ENCODE measurements at places on chromosomes 13 and 19. TPM values are rescaled to one million over a fixed set of nuclear protein-coding genes. Genes with fewer than 3 reads are reported as not detected.

Gene CCDC70
- total RNA-seq: not detected

- no peak for DNase-seq
These were observed 12.4 kb downstream of the PRR36 start for GRCh38 chr19:7861619-7862412.

DNA sequence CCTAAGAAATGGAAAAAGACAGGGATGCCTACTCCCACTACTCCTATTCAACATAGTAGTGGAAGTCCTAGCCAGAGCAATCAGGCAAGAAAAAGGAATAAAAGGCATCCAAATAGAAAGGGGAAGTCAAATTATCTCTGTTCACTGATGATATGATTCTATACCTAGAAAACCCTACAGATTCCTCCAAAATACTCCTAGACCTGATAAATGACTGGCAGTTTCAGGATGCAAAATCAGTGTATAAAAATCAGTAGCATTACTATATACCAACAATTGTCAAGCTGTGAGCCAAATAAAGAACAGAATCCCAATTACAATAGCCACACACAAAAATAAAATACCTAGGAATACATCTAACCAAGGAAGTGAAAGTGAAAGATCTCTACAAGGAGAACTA is 1.3 kb upstream of the GPR42 start:
- no peak for DNase-seq

Gene KLK2
- not detected for total RNA-seq

DNA sequence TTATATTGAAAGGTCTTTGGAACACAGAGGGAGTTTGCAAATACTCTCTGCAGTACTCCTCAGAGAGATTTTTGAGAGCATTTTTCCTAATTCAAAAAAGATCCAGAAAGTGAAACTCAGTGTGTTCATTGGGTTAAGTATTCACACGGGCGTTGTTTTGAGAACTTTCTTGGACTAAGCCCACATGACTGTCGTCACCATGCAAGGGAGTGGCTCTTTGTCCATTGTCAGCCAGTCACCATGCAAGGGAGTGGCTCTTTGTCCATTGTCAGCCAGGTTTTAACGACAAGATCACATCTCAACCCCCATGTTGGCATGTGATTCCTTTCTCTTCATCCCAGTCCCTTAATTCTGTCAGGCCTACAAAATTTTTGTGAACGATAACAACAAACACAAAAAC is 81.2 kb upstream of the STK24 start:
- no peak for DNase-seq

Gene RFX2
- 16.1 TPM for total RNA-seq

DNA sequence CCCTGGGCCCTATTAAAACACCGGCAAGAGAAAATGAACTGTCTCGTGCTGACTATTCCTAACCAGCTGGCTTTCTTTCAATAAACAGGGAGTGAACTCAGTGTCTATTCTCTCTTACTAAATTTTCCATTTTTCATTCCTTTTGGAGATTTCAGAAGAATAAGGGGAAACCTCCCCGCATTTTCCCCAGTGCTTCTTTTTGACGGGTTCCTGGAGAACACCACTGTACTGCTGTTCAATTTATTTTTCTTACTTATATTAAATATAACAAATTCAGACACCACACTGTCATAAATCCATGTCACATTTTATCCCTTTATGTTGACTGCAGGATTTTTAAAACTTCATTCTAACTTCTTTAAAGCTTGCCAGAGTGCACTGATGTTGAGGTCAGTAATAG is 75.8 kb downstream of the DCLK1 start:
- DNase-seq: no peak

Gene RFPL4A
- total RNA-seq: not detected

DNA sequence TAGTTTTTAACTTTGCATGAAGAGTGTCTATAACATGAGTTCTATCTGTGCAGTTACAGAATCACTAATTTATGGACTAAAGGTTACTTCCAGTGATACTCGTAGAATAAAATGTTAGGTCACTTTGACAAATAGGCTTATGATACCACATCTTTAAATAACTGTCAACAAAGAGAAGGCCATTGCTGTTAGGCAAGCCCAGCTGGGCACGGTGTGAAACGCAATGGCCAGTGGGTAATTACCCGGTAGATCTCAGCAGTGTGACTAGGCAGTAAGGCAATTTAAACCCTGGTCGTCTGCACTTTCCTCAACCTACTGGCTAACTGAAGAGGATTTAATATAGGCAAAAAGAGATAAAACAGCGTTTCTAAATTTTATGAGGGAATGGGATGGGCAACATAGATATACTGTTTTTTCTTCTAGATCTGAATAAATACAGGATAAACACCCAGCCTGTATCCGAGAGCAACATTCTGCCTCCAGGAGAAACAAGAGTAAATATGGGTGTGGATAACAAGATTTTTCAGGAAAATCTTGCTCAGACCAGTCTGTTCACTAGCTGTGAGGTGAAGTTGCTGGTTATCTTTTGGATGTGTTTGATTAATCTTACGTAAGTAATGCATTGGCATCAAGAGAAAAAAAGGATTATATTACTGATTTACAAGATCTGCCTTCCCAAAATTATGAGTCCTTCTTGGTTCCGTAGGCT is 631.3 kb downstream of the EFNB2 start:
- DNase-seq: no peak

- DNase-seq: no peak
These were observed 133.3 kb downstream of the RGCC start for GRCh38 chr13:41590643-41591042.

Gene MCEMP1
- not detected for total RNA-seq

Gene LMTK3
- not detected for total RNA-seq

Gene TBXA2R
- total RNA-seq: 2.9 TPM

GRCh38 chr13:110030394-110030928 is 244.1 kb upstream of the IRS2 start:
- no peak for DNase-seq

DNA sequence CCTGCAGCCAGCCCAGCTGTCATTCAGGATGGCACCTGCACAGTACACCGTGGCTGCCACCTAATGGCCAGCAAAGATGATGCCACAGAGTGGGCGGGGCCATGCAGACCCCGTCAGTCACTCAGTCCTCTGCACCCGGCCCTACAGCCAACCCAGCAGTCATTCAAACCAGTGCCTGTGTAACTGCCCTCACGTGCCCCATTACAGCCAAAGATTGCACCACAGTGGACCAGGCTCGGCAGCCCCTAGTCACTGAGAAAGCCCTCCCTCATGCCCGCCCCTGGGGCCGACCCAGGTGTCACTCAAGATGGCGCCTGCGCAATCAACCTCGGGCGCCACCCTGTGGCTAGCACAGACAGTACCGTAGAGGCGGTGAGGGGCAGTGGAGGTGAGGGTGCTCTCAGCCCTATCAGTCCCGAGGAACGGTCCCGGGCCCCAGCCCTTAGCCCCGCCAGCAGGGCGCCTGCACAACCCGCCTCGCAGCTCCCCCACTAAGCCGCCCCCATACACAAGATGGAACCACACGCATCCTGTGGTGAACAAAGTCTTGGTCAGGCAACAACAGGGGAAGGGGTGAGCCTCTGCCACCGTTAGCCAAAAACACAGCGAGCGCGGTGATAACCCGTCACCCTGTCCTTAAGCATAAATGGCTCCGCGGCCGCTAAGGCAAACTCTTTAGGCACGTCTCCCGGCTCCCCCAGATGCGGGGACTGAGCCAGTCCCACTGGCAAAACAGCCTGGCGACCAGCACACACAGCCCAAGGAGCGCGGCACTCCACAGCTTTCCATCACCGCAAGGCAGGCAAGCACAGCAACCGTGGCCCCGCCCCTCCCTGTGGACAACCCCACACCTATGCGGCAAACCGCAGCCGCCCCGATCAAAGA is 2.3 kb downstream of the PEG3 start:
- no peak for DNase-seq

DNA sequence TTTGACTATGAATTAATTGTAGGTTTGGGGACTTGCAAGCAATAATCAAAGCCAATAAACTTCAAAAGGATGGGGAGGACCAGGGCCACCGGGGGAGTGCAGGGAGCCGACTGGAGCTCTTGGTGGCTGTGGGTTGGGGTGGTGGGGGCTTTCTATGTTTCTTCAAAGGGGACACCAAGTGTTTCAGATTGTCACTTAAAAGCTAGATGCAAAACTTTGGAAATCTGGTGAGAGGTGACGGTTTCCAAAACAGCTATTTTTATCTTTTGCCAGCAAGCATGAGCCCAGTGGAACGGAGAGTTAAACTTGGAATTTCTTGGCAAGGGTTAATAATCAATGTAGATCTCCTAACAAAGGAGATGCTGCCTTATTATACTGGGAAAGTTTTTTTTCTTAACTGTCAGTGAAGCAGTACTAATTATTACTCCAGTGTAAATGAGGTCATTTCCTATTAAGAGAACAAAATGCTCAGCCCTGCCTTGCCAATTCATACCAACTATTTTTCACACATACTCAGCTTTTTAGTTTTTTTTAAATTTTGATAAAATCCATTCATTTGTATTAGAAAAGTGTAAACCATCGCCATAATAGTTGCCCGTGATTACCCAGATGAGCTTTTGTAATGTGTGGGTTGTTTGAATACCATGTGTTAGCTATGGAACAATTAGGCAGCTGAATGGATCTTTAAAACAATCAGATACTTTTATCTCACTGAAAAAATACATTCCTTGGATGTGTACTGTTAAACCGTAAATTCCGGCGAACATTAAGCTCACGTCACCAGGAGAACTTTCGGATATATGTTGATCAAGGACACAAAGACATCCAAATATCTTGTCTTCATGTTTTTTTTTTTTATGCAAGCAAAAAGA is 95.9 kb upstream of the ZNF536 start:
- DNase-seq: no peak

GRCh38 chr13:67133476-67133875 is 96.7 kb downstream of the PCDH9 start:
- DNase-seq: no peak

GRCh38 chr13:106003651-106004050 is 531.8 kb downstream of the EFNB2 start:
- DNase-seq: no peak

GRCh38 chr19:29292153-29292552 is 79.2 kb upstream of the UQCRFS1 start:
- no peak for DNase-seq

DNA sequence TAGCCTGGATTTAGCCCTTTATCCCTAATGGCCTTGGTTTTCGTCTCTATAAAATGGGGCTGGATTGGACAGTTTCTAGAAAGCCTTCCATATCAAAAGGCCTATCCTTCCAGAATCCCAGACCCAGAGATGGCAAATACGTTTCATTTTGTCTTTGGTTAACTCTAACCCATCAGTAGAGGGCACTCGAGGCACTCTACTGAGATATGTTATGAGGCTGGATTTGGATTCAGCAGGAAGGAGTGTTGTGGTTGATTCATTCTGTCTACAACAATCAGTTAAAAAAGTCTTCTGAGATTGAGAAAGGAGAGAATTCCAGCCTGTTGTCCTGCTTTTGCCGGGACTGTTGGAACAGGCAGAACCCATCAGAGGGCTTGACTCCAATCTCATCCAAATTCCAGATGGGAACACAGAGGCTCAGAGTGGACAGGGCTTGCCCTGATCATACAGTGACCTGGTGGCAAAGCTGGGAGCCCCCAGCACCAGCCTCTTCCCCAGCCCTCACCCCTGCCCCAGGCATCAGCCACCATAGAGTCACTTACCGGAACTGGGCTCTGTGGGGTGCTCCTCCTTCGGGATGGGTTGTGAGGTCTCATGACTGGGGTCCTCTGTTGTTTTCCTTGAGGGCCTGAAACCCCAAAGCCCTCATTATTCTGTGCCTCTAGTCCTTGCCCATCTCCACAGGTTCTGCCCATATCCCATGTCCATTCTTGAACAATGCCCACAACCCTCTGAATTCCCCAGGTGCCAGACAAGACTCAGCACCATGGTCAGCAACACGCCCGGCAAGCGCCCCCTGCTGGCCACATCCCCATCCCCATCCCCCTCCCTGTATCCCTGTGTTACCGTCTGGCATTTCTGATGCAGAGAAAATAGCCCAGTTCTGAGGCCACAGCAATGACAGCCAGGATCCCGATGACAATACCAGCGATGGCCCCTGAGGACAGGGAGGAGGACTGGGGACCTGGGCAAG is 12.3 kb upstream of the ZNF180 start:
- DNase-seq: peak; percentile 34

GRCh38 chr19:20968092-20968491 is 45.0 kb downstream of the ZNF85 start:
- no peak for DNase-seq

- DNase-seq: no peak
These were observed 20.4 kb downstream of the STARD13 start for GRCh38 chr13:33265133-33265532.

Gene PRR19
- 1.0 TPM for total RNA-seq

Gene ACTMAP
- total RNA-seq: 9.1 TPM

DNA sequence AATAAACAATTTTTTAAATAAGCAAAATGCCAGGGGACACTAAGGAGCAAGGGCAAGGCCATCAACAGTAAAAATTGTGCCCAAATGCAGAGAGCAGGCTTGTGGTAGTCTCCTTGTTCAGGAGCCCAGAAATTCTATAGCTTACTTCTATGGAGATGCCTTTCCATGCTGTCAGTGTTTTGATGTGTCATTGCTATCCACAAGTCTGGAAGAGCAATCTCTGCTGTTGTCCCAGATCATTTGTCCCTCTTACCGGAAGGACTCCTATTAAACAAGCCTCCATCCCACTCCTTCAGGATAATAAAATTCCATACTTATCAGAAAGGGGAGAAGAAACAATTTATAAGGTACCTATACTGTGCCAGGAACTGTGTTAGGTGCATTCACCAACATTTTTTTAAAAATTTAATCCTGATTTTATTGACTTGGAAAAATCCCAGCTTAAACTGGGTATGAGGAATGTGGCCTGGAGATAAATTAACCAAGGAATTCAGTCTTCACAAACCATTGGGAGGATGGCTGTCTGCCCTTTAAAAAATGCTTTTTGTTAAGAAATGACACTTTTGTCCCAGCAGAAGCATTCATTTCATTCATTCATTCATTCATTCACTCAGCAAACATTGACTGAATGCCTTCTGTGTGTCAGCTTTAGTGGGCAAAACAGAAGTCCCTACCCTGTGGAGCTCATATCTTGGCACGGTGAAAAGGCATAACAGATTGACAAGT is 26.8 kb upstream of the CYSLTR2 start:
- peak; percentile 49 for DNase-seq

GRCh38 chr13:96743296-96744089 is 250.8 kb downstream of the OXGR1 start:
- no peak for DNase-seq

DNA sequence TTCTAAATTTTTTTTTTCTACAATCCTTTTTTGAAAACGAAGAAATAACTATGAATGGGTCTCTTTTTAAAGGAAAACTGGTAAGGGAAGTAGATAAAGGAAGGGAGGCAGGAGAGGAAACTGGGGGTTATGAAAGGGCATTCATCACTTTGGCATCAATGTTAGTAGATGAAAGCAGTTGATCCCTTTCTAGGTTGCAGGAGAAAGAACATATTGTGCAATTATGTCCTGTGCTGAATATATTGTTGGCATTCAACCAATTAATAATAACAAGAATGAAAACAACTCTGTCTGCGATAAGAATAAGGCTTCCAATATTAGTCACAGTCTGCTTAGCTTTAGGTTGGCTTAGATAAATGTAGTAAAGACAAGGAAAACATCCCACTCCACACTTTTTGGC is 796.8 kb upstream of the KLHL1 start:
- DNase-seq: peak; percentile 90

- no peak for DNase-seq
These were observed 86.9 kb downstream of the TBC1D4 start for GRCh38 chr13:75395066-75395465.

Gene SYNGR4
- not detected for total RNA-seq

Gene ZNF850
- 3.6 TPM for total RNA-seq

Gene GAPDHS
- not detected for total RNA-seq
